ENCODE measurements at places on chromosomes 5 and 9. TPM values are rescaled to one million over a fixed set of nuclear protein-coding genes. Genes with fewer than 3 reads are reported as not detected.

DNA sequence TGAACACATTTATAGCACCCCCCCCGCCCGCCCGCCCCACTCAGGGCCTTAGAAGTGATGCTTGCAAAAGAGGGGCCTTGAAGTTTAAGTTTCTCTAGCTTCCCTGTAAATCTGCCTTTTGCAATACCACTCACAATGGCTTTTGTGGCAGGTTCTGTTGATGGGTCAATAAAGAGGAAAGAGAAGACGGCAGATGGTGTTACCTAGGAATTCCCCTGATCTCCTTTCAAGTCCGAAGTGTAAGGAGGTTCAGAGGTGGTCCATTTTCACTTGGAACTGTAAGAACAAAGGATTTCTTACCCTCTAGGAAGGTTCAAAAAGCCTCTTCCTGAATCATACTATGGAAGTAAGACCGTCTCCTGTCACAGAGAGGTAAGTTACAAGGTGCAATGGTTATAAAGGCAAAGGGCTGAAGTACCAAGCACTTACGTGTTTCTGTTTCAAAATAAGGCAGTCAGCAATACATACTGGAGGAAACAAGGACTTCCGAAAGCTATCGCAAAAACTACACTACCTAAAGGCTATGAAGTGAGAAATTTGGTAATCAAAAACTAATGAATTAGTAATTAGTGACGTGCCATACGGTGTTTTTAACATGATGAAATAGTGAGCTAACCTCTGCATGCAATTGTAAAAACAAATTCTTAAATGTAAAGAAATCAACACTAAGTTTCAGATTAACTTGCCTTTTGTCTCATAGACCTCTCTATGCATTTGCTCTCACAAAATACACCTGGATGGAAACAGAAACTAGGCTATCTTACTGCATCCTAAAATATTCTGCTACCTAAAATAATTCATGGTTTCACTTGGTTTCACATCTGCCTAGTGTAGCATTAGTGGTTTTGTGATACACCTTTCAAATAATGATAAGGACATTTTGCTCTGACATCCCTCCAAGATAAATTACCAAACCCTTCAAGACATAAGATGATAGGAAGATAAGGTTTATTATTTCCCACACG is 589.4 kb upstream of the FAM174A start:
- DNase-seq, result no peak

GRCh38 chr5:171580502-171581265 is 161.2 kb downstream of the FGF18 start:
- no peak for DNase-seq

DNA sequence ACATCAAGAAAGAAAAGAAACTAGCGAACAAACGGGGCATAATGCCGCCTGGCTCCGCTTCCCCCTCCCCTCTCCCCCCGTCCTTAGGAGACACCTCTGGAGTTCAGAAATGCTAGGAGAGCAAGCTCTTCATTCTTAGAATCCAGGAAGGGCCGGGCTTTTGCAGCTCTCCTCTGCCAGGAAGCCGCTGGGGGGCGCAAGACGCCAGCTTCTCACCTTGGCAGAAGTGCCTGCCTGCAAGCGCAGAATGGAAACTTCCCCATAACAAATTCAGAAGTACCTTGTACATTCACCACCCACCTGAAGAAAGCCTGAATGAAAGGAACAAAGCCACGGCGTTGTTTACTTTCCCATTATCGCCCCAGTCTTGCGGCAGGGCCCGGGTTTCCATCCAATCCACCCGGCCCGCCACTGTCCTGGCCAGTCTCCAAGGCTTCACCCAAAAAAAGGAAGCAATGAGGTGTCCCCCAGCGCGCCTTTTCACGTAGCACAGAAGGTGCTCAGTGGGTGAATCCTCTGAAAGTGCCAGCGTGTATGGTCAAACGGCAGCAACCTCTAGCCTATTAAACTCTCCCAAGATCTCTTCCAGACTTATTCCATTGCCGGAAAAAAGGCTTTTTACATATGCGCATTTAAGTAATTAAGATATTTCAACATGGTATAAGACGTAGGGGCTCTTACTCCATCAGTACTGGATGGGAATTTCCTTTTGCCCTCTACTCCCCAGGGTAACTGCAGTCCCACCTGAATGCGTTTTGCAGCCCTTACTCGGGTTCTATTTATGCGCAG is 1.6 kb upstream of the GADD45G start:
- DNase-seq, result peak; percentile 88

- DNase-seq, result peak; percentile 26
Observed at GRCh38 chr5:134133188-134133994, 18.9 kb downstream of the TCF7 start.

- DNase-seq, result no peak
Observed at GRCh38 chr5:150296496-150296895, 6.2 kb downstream of the ARSI start.

DNA sequence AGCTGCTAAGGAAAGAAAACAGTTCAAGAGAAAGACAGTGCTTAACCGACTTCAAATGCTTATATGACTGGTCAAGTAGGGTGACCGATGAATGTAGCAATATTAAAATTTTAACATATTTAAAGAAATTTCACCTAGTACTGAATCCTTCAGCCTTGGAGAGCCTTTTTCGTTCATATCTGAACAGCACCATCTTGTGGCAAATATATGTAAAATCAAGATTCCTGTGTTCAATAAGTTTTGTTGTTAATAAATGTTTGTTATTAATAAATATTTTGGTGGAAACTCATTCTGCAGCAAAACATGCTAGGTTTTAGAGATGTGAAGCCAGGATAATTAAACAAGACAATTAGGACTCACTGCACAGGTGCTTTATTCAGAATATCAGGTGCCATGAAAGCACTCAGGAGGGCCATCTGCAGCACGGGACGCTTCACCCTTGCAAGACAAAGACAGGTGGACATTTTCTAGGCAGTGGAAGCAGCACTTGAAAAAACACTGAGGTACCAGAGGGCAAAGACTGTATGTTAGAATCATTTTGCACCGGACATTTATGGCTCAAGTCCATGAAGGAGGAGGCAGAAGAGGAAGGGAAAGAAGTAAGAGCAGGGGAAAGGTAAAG is 15.6 kb downstream of the TICAM2 start:
- DNase-seq, result no peak

- DNase-seq, result no peak
Observed at GRCh38 chr5:151056379-151057325, 24.2 kb downstream of the TNIP1 start.

- DNase-seq, result no peak
Observed at GRCh38 chr9:126665644-126666035, 51.9 kb downstream of the LMX1B start.

- DNase-seq, result no peak
Observed at GRCh38 chr9:102832814-102833213, 162.3 kb upstream of the CYLC2 start.

Gene PCSK5
- 12.1 TPM for total RNA-seq

Gene GRIA1
- 87.2 TPM for total RNA-seq

Gene DDX4
- 2.0 TPM for total RNA-seq

Gene TMEM161B
- total RNA-seq, result 27.1 TPM

All from dorsolateral prefrontal cortex (tissue), 122 donors.